ENCODE measurements at places on chromosomes 3 and 15. TPM values are rescaled to one million over a fixed set of nuclear protein-coding genes. Genes with fewer than 3 reads are reported as not detected.

SEMA6D gene
- 4.5 TPM for total RNA-seq

EPHB3 gene
- total RNA-seq = 8.5 TPM

SCAANT1 gene
- not detected for total RNA-seq

ZDHHC19 gene
- total RNA-seq = not detected

PRR20G gene
- total RNA-seq = not detected

PODXL2 gene
- 2.0 TPM for total RNA-seq

CCR2 gene
- total RNA-seq = not detected

FOXL2NB gene
- 10.4 TPM for total RNA-seq

SNX22 gene
- 0.87 TPM for total RNA-seq

BHLHE40 gene
- 15.9 TPM for total RNA-seq

DET1 gene
- total RNA-seq = 9.4 TPM

PLAAT1 gene
- 0.66 TPM for total RNA-seq

DUOXA1 gene
- not detected for total RNA-seq

TTLL13 gene
- total RNA-seq = not detected

IMPG2 gene
- total RNA-seq = 0.44 TPM

GRAMD1C gene
- total RNA-seq = 7.6 TPM

COL6A5 gene
- total RNA-seq = under 0.01 TPM

DISP2 gene
- total RNA-seq = under 0.01 TPM

SEMA5B gene
- not detected for total RNA-seq

PRKCI gene
- 55.7 TPM for total RNA-seq

ITIH1 gene
- total RNA-seq = not detected
